ENCODE measurements at places on chromosomes 6 and 20.

DNA sequence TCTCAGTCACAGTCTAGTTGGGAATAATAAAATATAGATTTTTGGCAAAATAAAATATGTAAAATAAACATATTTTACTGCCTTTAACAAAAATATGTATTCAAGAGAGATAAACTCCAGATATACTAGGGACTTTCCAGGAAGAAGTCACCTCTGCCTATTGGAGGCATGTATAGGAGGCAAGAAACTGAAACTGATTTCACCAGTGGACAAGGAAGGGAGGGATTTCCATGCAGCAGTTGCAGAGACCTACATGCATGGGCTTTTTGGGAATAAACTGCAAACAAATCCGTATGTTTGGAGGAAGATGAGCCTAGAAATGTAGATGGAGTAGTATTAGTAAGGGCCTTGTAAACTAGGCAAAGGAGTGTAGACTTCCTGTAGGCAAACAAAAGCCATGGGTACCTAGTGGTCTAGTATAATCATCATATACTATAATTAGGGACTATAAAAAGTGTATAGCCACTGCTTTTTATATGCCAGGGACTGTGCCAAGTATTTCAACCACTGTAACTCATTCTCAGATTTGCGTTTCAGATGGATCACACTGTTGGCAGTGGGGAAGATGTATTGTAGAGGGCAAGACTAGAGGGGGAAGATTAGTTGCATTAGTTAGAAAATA lies 38.9 kb downstream of the CD109 start:
- no peaks in the 10 kb centered on the region for H3K27me3 ChIP-seq
- H3K36me3 ChIP-seq = no peaks in the 10 kb centered on the region
- H3K4me3 ChIP-seq = no peak overlapping the region
- H3K27ac ChIP-seq = no peak overlapping the region
- no peak for DNase-seq

- no peaks in the 10 kb centered on the region for H3K4me1 ChIP-seq
- H3K27ac ChIP-seq = no peak overlapping the region
- no peaks in the 10 kb centered on the region for H3K27me3 ChIP-seq
- no peak for DNase-seq
- H3K4me3 ChIP-seq = no peak overlapping the region
- no peaks in the 10 kb centered on the region for H3K36me3 ChIP-seq
Observed at GRCh38 chr20:19519466-19519865, 238.6 kb upstream of the RIN2 start.

- no peak overlapping the region for H3K27ac ChIP-seq
- no peak overlapping the region for H3K4me3 ChIP-seq
Observed at GRCh38 chr6:154202339-154202738, 154.3 kb downstream of the IPCEF1 start.

DNA sequence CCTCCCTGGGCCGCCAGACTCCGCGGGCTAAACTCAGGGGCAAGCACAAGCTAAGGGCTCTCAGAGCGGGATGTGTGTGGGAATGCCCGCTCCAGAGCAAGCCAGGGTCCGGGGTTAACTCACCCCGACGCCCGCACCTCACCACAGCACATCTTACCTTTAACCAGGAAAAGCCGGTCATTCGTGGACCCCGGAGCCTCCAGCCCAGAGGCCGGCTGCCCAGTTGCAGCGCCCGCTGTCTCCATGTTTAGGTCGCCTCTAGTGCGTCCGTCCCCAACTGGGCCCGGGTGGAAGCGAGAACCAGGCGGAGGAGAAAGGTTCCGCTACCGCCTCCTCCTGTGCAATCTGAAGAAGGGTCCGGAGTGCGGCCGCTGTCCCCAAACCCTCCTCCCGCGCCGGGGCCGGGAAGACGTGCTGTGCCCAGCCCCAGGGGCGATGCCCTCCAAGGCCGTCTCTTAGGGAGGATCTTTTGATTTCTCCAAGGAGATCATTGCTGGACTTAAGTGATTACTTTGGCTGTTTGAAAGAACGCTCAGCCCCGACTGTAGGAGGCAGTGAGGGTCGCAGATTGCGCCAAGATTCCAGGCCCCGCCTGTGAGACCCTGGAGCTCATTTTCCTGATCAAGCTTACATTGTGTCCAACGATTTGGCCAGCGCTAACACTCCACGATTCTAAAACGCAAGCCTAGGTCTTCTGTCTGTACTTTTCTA lies at the start of gene TMEM242:
TMEM242 (minus strand) TSS at position 265 of the 711 bp plus-strand sequence; CDS start at position 245, 20 bp downstream.
- peaks cover 9% of the 10 kb centered on the region for H3K4me1 ChIP-seq
- no peaks in the 10 kb centered on the region for H3K36me3 ChIP-seq
- H3K4me3 ChIP-seq = peak within 1 kb of the TSS; percentile 72
- DNase-seq = peak; percentile 76
- H3K27me3 ChIP-seq = 0 out of 2 replicates have a peak, but pooled peaks cover 6% of the 10 kb centered on the region

DNA sequence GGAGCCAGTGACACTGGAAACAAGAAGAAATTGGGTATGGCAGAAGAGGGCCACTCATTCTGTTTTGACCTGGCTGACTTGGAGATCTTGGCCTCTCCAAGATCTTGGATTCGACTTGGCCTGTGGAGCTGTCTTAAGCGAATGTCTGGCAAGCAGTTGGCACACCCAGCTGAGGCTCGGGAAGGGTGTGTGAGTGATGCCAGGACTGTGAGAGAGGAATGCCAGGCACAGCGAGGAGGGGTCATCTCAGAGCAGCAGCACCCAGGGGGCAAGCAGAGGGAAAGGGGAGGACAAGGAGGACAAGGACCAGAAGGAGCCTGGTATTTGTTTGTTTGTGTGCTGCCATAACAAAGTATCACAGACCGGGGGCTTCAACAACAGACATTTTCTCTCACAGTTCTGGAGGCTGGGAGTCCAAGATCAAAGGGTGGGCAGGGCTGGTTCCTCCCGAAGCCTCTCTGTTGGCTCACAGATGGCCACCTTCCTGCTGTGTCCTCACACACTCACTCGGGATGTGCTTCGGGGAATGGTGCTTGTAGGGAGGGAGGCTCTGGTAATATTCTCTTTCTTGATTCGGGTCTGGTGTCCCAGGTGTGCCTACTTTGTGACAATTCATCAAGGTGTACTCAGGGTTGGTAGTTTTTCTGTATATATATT lies 33.0 kb downstream of the RPP40 start:
- no peaks in the 10 kb centered on the region for H3K4me1 ChIP-seq
- H3K27ac ChIP-seq = no peak overlapping the region
- H3K36me3 ChIP-seq = no peaks in the 10 kb centered on the region
- H3K4me3 ChIP-seq = no peak overlapping the region

DNA sequence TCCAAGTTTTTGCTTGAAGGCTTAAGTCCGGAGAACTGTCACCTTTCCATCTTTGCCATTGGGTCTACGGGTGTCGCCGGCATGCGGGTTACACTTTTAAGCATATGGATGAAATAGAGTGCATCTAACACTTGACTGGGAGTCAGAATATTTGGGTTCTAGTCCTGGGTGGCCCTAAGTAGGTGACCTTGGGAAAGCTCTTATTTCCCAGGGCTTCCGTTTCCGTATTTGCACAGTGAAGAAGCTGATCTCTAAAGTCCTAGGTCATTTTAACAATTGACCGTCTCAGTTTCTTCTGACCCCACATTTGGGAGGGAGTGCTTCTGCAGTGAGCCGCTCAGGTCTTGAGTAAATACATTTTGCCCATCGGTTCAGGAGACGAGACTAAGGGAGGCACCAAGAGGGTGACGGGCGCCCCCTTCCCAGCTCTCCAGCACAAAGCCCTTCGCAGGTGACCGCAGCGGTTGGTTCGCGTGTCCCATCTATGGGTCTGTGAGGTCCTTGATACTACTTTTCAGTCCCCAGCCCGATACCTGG lies 651 bp upstream of the BLTP3A start:
- H3K4me3 ChIP-seq = peak overlapping the region; percentile 73
- H3K27ac ChIP-seq = peak overlapping the region; percentile 70
- H3K36me3 ChIP-seq = no peaks in the 10 kb centered on the region
- 0 out of 2 replicates have a peak, but pooled peaks cover 3% of the 10 kb centered on the region for H3K4me1 ChIP-seq

DNA sequence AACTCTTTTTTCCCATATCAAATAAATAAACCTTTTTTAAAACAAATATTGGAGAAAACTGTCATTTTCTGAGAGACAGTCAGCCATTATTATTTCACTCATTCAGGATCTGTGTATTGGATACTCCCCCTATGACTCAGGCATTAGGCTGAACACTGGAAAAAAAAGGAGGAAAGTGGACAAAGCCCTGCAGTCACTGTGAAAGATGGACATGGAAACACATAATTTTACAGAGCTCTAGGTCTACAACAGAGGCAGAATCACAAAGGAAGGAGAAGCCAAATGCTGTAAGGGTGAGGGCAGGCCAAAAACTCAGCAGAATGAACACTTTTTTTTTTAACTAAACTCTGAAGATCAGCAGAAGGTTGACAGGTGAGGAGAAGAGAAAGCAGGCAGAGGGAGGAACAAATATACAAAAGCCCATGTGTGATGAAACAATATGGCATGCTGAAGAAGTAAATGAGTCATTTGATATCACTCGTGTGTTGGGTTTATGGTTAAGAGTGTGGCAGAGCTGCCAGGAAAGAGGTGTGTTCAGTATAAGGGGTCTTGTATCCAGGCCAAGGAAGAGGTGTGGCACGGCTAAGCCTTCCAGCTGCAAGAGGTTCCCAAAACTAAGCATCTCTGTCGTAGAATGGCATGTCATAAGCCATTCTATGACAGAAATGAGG lies 39.1 kb downstream of the EPB41L2 start:
- no peak overlapping the region for H3K4me3 ChIP-seq
- no peaks in the 10 kb centered on the region for H3K27me3 ChIP-seq
- H3K36me3 ChIP-seq = no peaks in the 10 kb centered on the region
- no peak overlapping the region for H3K27ac ChIP-seq
- no peak for DNase-seq

DNA sequence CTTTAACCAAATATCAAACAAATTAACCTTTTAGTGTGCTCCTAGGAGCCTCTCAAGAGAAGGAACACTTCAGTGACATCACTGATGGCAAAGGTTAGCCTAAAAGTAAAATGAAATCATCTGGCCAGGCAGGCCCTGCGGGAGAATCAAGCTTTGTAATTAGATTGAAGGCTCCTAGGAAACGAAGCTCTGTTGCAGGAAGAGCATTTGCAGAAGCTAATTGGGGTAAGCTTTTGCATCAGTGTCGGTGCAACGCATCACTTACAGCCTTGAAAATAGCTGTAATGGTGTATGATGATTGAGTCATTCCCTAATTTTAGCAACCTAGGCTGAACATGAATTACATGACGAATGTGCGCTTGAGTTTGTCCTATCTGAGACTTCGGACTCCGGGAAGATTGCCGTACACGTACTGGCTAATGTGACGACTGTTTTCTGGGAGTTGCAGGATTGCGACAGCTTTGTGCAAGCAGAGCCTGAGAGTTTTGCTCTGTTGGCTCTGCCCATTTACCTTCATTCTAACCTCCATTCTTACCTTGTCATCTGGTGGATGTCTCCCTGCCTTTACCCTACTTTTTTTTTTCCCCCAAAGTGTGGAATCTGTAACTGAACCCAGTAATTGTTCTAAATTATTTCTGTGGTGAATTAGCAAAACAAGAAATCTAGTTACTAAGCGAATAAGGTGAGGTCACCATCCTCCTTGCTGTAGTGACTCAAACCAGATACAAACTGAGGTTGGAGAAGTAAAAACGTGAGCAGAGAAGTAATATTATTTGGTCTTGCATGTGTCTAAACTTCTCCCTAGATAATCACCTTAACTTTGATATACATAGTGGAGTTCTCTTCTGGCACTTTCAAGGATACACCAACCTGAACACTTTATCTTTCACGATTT lies 675.9 kb upstream of the CITED2 start:
- DNase-seq = no peak
- H3K27me3 ChIP-seq = no peaks in the 10 kb centered on the region
- no peaks in the 10 kb centered on the region for H3K36me3 ChIP-seq
